Hair follicular keratinocyte (primary cell): ENCODE measurements at places on chromosomes 7 and 10. TPM values are rescaled to one million over a fixed set of nuclear protein-coding genes. Genes with fewer than 3 reads are reported as not detected.

HTRA1 gene
- total RNA-seq = 382 and 420 TPM in 2 replicates

CCL24 gene
- total RNA-seq = not detected in 2 replicates

OR6V1 gene
- total RNA-seq = not detected in 2 replicates

PPP1R17 gene
- not detected in 2 replicates for total RNA-seq

OR13A1 gene
- total RNA-seq = not detected in 2 replicates

ZCCHC24 gene
- 1.0 and 1.5 TPM in 2 replicates for total RNA-seq

CLRN3 gene
- not detected in 2 replicates for total RNA-seq

CALML3 gene
- 58.4 and 62.7 TPM in 2 replicates for total RNA-seq

HMX3 gene
- not detected in 2 replicates for total RNA-seq

CTAGE4 gene
- total RNA-seq = 0.46 and 1.0 TPM in 2 replicates

HOXA4 gene
- 1.6 TPM in 2 replicates for total RNA-seq

ZNF425 gene
- 0.94 and 2.5 TPM in 2 replicates for total RNA-seq

OPALIN gene
- total RNA-seq = not detected in 2 replicates

PNLIPRP1 gene
- total RNA-seq = not detected in 2 replicates

CC2D2B gene
- not detected in 2 replicates for total RNA-seq

IRF5 gene
- 3.3 and 9.1 TPM in 2 replicates for total RNA-seq

ZNF487 gene
- total RNA-seq = 2.5 and 3.3 TPM in 2 replicates

AHR gene
- total RNA-seq = 27.4 and 28.7 TPM in 2 replicates

NODAL gene
- total RNA-seq = 0.23 and 0.38 TPM in 2 replicates

CYP26C1 gene
- total RNA-seq = not detected in 2 replicates

C10orf143 gene
- total RNA-seq = 2.0 TPM in 1 of 2 replicates, not detected in the other

NRCAM gene
- total RNA-seq = 2.0 and 11.8 TPM in 2 replicates

COBL gene
- total RNA-seq = not detected in 2 replicates

MRLN gene
- not detected in 2 replicates for total RNA-seq

GARS1 gene
- 213 and 233 TPM in 2 replicates for total RNA-seq
